ENCODE measurements at places on chromosomes 12 and 14. TPM values are rescaled to one million over a fixed set of nuclear protein-coding genes. Genes with fewer than 3 reads are reported as not detected.
A peak's percentile ranks its signal among the peaks of the same experiment; 100 is the strongest.

Gene TAS2R31
- total RNA-seq = not detected

Gene FAIM2
- total RNA-seq = 0.75 TPM

Gene RNASE1
- total RNA-seq = 515 TPM

Gene PRR13
- 20.6 TPM for total RNA-seq

GRCh38 chr14:76729258-76729657 lies 32.0 kb upstream of the VASH1 start:
- no peak for DNase-seq

GRCh38 chr14:98932431-98933325 lies 339.3 kb downstream of the BCL11B start:
- DNase-seq = no peak

- peak; percentile 91 for DNase-seq
Observed at GRCh38 chr12:45232756-45233372, 17.0 kb downstream of the ANO6 start.

DNA sequence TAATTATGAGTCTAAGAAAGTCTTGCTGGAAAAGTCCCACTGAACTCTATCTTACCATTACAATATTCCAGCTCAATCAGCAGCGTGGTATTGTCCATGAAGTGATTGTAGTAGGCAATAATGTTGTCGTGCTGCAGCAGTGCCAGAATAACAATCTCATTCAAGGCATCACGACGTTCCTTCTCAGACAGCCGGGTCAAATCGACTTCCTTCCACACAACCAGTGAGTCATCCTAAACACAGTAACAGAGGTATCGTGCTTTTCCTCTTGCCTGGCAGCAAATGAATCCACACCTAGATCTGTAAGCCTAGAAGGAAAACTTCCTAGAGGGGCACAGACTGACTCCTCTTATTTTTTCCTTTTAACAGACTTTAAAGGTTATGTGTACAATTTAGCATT lies 2.9 kb downstream of the NEK9 start:
- DNase-seq = no peak

DNA sequence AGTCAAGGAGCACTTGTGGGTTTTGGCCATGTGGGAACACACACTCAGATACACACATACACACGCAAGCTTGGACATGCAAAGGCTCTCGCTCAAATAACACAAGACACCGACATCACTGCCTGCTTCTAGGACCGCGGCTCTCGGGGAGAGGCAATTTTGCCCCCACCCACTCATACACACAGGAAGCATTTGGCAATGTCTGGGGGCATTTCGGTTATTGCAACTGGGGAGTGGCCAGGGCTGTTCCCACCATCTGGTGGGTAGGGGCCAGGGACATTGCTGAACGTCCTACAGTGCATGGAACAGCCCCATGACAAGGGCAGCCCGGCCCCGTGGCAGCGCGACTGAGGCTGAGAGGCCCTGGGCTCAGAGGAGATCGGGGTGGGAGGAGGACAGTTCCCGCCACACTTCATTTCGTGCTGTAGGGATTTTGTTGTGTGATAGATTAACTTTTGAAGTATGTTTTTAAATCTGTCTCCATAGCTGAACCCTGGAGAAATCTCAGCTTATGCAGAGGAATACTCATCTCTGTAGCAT lies 35.6 kb downstream of the RIMBP2 start:
- no peak for DNase-seq

DNA sequence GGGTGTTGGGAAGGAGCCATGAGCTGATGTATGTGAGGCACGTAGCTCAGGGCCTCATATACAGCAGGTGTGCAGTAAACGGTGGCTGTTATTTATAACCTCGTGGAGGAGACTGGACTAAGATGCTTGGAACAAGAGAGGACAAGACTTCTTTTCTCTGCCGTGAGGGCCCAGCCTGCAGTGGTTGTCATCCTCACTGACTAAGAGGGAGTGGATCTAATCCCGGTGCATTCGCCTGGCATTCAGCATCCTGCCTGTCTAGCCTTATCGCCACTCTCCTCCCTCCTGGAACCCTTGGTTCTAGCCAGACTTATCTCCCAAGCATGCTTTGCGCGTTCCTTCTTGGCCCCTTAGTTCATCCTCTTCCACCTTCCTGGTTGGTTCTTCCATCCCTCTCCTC lies 3.9 kb downstream of the TSPAN9 start:
- DNase-seq = no peak

- DNase-seq = no peak
Observed at GRCh38 chr14:25095736-25096437, 45.9 kb upstream of the STXBP6 start.

- no peak for DNase-seq
Observed at GRCh38 chr12:58079806-58080205, 138.4 kb downstream of the ATP23 start.
